ENCODE measurements at places on chromosomes 2 and 18. TPM values are rescaled to one million over a fixed set of nuclear protein-coding genes. Genes with fewer than 3 reads are reported as not detected.

The ABCG5 gene
- polyA plus RNA-seq, result 0.01 TPM

The SPHKAP gene
- not detected for polyA plus RNA-seq

The ANKRD30B gene
- not detected for polyA plus RNA-seq

The CKAP2L gene
- 1.6 TPM for polyA plus RNA-seq

The IL18RAP gene
- polyA plus RNA-seq, result 0.55 TPM

The ARHGAP15 gene
- polyA plus RNA-seq, result 0.69 TPM

The AKAIN1 gene
- not detected for polyA plus RNA-seq

The TMEM198 gene
- polyA plus RNA-seq, result 1.6 TPM

The MROH2A gene
- polyA plus RNA-seq, result 0.99 TPM

The MYO3B gene
- 0.08 TPM for polyA plus RNA-seq

The CCL20 gene
- 8.4 TPM for polyA plus RNA-seq

The FBXO48 gene
- polyA plus RNA-seq, result 0.61 TPM

The CAPG gene
- 273 TPM for polyA plus RNA-seq

The BOLL gene
- not detected for polyA plus RNA-seq
